CD4-positive, alpha-beta T cell treated with Interleukin-2 at 100 ng/mL for 4 hours (primary cell): ENCODE measurements at places on chromosomes 16 and 17.

DNA sequence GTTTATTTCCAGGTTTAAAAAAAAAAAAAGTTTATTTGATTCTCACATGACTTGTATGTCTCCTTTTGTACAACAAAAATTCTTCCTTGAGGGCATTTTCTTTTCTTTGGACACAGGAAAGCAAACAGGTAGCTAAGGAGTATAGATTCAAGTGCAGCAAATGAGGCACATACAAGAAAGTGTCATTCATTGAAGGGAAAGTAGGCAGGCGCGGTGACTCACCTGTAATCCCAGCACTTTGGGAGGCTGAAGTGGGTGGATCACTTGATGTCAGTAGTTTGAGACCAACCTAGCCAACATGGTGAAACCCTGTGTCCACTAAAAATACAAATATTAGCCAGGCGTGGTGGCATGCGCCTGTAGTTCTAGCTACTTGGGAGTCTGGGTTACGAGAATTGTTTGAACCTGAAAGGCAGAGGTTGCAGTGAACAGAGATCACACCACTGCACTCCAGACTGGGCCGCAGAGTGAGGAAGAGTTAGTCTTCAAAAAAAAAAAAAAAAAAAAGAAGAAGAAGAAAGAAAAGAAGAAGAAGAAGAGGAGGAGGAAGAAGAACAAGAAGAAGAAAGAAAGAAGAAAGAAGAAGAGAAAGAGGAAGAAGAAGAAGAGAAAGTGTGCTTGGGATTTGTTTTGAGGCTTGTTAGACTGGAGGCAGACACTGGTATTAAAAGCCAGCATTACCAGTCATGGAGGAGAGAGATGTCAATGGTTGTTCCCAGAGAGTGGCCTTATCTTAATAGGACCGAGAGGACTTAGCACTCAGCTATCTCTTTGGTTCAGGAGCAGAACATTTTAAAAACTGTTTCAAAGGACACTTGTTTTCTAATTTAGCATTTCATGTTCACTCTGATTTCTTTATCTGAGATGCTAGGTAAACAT, 19.7 kb downstream of the GINS3 start:
- no peak for DNase-seq

DNA sequence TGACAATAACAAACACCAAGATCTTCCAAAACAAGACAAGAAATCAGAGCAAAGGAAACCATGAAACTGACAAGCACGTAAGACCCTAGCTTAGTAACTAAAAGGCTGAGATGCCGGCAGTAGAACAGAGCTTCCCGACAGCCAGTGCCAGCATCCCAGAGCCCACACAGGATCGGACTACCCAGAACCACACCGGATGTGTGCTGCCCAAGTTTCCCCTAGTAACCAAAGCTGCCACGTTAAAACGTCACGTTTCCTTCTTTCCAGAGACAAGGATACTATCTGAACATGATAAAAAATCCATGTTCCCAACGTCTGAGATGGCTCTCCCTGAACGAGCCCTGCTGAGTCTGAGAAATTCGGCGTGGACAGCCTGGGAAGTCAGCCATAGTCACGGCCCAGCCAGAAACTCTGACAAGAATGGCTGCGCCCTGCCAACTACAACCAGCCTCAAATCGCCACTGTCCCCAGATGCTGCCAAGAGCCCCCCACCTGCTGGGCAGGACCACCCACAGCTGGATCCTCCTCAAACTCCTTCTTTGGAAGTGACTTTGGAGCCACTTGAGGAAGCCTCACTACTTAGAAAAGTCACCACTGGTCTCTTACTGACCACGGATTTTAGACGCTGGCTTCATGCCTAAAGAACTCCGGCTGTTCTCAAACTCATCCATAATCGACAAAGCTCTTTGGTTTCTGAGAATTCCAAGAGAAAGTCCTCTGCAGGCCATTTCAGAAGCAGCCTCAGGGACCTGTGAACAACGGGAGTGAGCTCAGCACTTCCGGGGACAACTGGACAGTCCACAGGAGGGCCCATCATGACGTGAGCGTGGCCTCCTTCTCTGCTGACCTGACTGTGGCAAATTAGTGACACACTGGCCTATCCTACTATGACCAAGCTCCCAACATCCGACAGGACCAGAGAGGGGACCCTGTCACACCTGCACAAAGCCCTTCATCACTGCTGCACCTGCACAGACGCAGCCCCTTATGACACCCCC, 16.7 kb downstream of the CCDC57 start:
- DNase-seq, result no peak

- DNase-seq, result peak; percentile 76
Observed at GRCh38 chr17:67431249-67432015, 54.4 kb downstream of the PITPNC1 start.

- DNase-seq, result no peak
Observed at GRCh38 chr17:49388692-49389513, 25.8 kb downstream of the PHB1 start.

- DNase-seq, result peak; percentile 93
Observed at GRCh38 chr17:7573324-7574080, 5.9 kb upstream of the CD68 start.

DNA sequence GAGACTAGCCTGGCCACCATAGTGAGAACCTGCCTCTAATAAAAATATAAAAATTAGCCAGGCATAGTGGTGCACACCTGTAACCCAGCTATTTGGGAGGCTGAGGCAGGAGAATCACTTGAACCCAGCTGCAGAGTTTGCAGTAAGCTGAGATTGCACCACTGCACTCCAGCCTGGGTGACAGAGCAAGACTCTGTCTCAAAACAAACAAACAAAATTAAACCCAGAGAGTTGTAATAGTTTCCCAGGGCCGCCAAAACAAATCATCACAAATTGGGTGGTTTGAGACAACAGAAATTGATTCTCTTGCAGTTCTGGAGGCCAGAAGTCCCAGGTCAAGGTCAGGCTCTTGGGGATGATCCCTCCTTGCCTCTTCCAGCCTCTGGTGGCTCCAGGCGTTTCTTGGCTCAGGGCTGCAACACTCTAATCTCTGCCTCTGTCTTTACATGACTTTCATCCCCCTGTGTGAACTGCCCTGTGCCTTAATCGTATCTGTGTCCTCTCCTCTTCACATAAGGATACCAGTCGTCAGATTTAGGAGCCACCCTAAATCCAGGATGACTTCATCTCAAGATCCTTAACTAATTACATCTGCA, 100.3 kb upstream of the NOL11 start:
- no peak for DNase-seq

DNA sequence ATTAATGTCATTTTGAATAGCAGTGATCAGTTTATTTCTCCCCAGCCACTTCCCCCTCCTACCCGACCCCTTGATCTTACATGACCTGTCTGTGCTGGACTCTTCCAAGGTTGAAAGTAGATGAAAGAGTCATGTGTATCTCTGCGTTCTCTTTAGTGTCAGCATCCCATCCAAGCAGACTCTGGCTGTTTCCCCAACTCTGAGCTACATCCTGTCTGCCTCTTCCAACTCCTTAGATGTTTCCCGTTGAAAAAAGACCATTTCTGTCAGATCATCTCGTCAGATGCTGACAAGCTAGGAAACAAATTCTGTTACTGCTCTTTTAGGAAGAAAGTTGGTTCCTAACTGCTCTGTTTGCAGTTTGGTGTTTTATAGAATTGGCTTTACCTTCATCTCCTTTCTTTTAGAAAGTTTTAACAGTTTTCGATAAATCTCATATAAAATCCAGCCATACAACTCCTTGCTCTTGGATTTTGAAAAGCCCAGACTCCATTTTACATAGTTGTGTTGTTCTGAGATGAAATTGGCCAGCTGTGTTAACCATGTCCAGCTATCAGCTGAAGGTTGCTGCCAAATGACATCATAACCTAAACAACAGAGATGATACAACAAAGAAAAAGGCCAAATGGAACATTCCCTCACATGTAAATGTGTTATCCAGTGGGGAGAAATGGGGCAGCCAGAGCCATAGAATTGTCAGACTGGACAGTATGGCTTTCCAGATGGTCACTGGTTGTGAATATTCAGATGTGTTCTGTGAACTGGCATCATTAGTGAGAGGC, 43.5 kb downstream of the CYB561 start:
- no peak for DNase-seq

GRCh38 chr17:52207796-52208195, 49.3 kb upstream of the CA10 start:
- DNase-seq, result no peak

- no peak for DNase-seq
Observed at GRCh38 chr16:14180481-14180944, 109.4 kb downstream of the MRTFB start.

DNA sequence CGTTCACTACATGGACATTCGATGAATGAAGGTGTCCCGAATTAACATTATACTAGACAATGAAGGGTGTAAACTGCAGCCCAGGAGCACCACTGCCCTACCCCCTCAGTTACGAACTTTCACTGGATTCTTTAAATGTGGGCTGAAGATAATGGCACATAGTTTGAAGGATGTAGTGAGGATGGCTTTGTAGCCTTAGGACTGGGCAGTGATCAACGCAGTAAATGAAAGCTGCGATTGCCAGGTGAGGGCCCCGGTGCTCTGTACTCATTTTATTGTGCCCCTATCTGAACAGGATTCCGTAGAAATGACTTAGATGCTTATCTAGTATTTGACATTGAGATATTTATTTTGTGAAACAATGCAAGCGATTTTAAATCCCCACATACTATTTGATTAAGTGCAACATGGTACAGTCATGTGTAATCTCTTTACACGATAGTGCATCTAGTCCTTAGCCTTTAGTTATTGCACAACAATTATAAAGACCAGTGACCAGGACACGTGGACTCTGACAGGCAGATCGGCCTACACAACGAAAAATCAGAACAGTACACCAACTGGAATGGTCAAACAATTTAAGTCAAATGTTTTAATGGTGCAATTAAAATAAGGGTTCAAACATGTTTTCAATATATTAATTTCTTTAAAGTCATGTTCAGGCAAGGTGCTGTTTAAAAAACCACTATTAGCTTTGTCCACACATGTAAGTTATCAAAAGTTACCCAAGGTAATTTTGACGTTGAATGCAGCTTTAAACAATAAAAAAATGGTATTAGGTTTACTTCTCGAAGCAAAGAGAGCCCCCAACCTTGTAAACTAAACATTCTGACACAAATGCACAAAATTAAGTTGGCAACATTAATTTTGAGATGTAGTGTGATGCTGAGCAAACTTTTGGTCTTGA, 17.4 kb upstream of the ERN1 start:
- DNase-seq, result no peak

DNA sequence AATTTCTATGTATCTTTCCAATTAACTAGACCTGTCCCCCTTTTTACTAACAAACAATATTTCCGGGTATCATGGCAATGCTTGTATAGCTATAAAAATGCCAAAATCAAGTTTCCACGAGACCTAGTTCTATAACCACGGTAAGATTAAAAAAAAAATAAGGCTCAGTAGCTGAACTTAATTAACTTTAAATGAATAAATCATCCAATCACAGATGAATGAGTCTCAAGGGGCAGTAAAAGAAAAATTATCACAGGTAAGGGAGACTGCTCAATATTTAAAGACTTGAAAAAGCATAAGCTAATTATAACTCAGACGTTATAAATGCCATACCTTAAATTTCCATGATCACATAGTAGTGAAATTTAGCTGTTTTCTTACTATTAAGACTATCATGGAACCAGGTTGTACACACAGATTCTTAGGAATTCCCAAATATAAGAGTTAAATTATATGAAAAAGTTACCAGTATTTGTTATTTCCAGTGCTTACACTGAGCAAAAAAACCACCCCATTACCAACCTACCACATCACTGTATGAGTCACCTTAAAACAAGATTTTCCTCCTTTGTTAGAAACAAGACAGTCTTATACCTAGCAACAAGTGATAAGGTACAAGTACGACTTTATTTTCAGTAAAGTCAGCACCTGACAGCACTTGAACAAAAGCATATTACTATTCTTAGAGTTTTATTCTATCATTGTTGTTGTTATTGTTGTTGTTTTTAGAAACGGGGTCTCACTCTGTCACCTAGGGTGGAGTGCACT, 20.6 kb downstream of the SSH2 start:
- no peak for DNase-seq

GRCh38 chr16:73058616-73059409, 10.9 kb upstream of the ZFHX3 start:
- DNase-seq, result no peak

GRCh38 chr17:17084317-17084835, 42.1 kb downstream of the MPRIP start:
- no peak for DNase-seq

DNA sequence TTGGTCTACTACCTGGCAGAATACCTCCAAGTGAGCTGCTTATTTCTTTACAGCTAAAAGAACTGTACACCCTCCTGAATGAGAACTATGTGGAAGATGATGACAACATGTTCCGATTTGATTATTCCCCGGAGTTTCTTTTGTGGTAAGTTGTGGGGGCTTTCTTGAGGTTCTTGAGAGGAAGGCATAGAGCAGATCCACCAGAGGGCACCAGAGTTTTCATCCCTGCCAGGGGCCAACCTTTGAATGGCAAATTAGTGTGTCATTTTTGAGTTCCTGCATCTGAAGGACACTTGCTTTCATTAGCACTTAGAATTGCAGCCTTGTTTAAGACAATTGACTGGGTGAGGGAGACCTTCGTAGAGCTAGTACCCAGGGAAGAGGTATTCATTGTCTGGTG, 35.0 kb downstream of the NMT1 start:
- DNase-seq, result peak; percentile 6

DNA sequence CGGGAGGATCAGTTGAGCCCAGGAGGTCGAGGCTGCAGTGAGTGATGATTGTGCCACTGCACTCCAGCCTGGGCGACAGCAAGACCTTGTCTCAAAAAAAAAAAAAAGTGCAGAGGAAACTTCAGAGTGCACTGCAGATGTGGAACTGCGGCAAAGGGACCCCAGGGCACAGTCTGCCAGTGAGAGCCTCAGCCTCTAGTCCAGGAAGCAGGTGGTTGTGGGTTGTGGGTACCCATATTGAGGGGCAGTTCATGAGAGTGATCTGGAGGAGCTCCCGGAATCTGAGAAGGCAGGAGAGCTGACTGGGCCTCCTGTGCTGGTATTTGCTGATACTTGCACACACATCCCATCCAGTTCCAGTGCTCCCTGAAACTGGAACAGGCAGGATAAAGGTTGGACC, 13.1 kb downstream of the FOXN1 start:
- no peak for DNase-seq

- DNase-seq, result no peak
Observed at GRCh38 chr17:38508570-38508950, 80.3 kb downstream of the ARHGAP23 start.

- peak; percentile 61 for DNase-seq
Observed at GRCh38 chr17:29176558-29177351, 3.4 kb downstream of the MYO18A start.

GRCh38 chr16:62700426-62701294, 664.4 kb upstream of the CDH8 start:
- no peak for DNase-seq

GRCh38 chr16:69397821-69398521, 12.2 kb upstream of the TERF2 start:
- DNase-seq, result no peak

GRCh38 chr16:13223666-13224065, 322.3 kb downstream of the SHISA9 start:
- no peak for DNase-seq

- DNase-seq, result no peak
Observed at GRCh38 chr16:12228602-12229499, 252.3 kb downstream of the SNX29 start.
